Activated naive CD8-positive, alpha-beta T cell treated with anti-CD3 and anti-CD28 coated beads for 36 hours (primary cell): ENCODE measurements at places on chromosomes 7 and 10.

DNA sequence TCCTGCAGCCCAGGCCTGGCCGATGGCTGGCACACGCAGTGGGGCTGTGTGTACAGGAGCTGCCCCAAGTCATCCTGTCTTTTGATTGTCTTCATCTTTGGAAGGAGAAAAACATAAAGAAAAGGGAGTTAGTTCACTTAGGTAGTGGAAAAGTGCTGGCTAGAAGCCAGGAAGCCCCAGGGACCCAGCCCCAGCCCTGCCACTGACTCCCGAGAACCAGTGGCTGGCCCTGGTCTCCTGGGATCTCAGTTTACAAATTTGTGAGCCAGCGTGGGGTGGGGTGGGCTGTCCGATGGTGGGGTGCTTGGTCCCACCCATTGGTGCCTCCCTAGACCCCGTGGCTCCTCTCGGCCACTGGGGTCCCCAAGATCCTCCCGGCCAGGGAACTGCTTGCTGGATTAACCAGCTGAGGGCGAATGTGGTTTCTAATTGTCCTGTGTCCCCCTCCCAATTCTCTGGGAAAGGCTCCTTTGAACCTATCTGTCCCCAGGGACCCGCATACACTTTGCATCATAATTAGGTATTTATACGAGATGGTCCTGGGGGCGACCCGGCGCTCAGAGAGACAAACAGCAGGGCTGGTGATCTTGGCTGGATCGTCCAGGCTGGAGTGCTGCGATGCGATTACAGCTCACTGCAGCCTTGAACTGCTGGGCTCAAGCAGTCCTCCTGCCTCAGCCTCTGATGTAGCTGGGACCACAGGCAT, 16.3 kb upstream of the CHST12 start:
- no peak for DNase-seq
- H3K27me3 ChIP-seq: no peaks in the 10 kb centered on the region
- H3K27ac ChIP-seq: no peak overlapping the region
- no peak overlapping the region for H3K4me3 ChIP-seq

DNA sequence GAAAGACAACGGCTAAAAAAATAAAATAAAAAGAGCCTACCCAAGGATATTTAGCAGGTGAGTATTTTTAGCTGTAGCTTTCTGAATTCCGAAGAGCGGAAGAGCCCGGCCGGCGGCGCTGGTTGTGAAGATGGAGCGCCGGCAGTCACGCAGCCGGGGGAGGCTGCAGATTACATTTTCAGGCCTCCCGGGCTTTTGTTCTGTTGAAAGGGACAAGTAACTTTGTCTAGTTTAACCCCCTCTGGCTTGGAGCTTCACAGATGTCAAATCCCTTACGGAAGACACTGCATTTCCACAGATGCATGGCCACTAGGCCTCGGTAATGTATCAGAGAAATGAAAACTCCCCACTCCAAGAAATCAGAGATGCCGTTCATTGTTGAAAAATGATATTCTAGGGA, 497.6 kb upstream of the MKI67 start:
- H3K27ac ChIP-seq: no peak overlapping the region
- no peaks in the 10 kb centered on the region for H3K4me1 ChIP-seq
- no peak overlapping the region for H3K4me3 ChIP-seq
- no peaks in the 10 kb centered on the region for H3K36me3 ChIP-seq

GRCh38 chr7:28933846-28934320, 24.2 kb downstream of the TRIL start:
- H3K4me1 ChIP-seq: no peaks in the 10 kb centered on the region
- no peak overlapping the region for H3K4me3 ChIP-seq
- DNase-seq: no peak
- peaks cover 30% of the 10 kb centered on the region for H3K27me3 ChIP-seq
- H3K27ac ChIP-seq: no peak overlapping the region

DNA sequence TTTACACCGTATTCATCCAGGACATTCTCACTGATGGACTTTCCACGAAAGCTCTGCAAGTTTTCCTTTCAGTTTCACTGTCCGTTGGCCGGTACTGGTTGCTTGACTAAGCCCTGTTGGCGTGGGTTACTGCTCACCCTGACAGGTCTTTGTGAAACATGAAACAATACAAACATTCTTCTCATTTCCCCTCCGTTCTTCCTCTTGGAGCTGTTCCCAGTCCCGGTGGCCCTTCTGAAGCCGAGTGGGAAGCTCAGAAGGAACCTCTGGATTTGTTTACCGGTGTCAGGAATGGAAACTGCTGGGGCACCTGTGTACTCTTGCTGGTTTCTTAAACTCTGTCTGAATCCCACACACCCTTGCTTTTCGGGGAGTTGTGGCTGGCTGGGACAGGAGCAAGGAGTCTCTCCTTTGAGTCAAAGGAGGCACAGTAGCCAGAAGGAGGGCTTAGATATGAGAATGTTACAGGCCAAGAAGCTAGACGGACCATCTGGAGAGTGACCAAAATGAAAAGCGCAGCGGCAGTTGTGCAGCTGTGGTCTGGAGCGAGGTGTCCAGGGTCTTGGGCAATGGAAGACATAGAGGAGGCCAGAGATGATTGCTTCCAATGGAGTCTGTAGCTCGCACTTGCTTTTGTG, 45.7 kb downstream of the LYZL2 start:
- no peak overlapping the region for H3K27ac ChIP-seq
- DNase-seq: no peak
- peaks cover 10% of the 10 kb centered on the region for H3K27me3 ChIP-seq
- peaks cover 4% of the 10 kb centered on the region for H3K4me1 ChIP-seq

DNA sequence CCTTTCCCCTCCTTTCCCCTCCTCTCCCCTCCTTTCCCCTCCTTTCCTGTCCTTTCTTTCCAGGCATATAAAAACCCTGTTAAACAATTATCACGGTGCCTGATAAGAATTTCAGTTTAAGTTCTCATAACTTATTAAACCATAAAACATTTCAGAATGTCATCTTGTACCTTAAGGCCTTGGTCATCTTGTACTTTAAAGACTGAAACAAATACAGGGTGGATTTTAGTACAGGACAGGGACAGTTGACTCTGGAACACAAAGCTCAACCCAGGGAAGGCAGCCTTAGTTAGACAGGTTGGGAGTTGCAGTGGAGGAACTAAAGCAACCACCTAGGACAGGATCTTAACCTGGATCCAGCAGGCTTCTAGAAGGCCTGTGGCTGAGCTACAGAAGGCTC, 1.2 kb downstream of the AGR3 start:
- H3K36me3 ChIP-seq: no peaks in the 10 kb centered on the region
- H3K27ac ChIP-seq: no peak overlapping the region
- no peaks in the 10 kb centered on the region for H3K4me1 ChIP-seq
- DNase-seq: no peak

GRCh38 chr7:9782275-9782674, 1191.4 kb upstream of the PHF14 start:
- no peaks in the 10 kb centered on the region for H3K27me3 ChIP-seq
- H3K27ac ChIP-seq: no peak overlapping the region
- H3K36me3 ChIP-seq: no peaks in the 10 kb centered on the region
- no peaks in the 10 kb centered on the region for H3K4me1 ChIP-seq
- H3K4me3 ChIP-seq: no peak overlapping the region

DNA sequence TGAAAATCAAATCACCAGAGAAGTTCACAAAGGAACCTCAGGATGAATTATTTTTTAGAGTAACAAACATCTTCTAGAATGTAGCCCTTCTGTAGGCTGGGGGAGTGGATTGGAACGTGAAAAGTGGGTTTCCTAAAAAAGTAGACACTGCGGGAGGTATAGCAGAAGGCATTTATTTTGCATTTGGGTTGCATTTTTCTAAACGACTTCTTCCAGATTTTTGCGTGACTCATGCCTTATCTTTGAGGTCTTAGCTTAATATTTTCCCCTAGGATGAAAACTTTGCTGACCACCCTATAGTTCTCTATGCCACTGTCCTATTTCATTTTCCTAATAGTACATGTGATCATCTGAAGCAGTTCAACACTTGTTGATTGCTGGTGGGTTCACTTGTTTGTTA, 112.7 kb upstream of the JCAD start:
- H3K36me3 ChIP-seq: no peaks in the 10 kb centered on the region
- no peaks in the 10 kb centered on the region for H3K4me1 ChIP-seq
- no peak overlapping the region for H3K27ac ChIP-seq
- H3K4me3 ChIP-seq: no peak overlapping the region

- no peak for DNase-seq
- H3K4me3 ChIP-seq: no peak overlapping the region
- no peaks in the 10 kb centered on the region for H3K4me1 ChIP-seq
- H3K27ac ChIP-seq: no peak overlapping the region
- H3K27me3 ChIP-seq: no peaks in the 10 kb centered on the region
Measured at GRCh38 chr10:117427356-117427755, 52.1 kb upstream of the PDZD8 start.

DNA sequence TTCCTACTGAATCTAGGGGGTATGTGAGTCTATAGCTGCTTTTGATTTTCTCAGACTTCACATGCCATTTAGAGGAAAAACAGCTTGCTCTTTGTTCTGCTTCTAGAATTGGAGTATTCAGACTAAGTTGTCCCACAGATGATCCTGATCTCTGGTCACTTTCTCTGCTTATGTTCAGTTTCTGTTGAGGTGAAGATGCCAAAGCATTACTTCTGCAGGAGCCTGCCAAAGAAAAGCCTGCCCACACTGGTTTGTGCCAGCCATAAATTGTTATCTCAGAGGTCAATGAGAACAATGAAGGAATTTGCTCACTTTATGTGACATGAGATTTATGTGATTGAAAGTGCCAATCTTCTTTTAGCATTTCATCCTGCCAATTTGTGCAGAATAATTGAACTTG, 163.6 kb downstream of the CDK14 start:
- H3K27ac ChIP-seq: no peak overlapping the region
- H3K27me3 ChIP-seq: no peaks in the 10 kb centered on the region
- no peaks in the 10 kb centered on the region for H3K4me1 ChIP-seq
- no peaks in the 10 kb centered on the region for H3K36me3 ChIP-seq
- no peak overlapping the region for H3K4me3 ChIP-seq

GRCh38 chr10:27724287-27724686, 21.3 kb downstream of the MKX start:
- no peak overlapping the region for H3K4me3 ChIP-seq
- DNase-seq: no peak
- no peak overlapping the region for H3K27ac ChIP-seq
- peaks cover 56% of the 10 kb centered on the region for H3K27me3 ChIP-seq
- H3K36me3 ChIP-seq: no peaks in the 10 kb centered on the region

DNA sequence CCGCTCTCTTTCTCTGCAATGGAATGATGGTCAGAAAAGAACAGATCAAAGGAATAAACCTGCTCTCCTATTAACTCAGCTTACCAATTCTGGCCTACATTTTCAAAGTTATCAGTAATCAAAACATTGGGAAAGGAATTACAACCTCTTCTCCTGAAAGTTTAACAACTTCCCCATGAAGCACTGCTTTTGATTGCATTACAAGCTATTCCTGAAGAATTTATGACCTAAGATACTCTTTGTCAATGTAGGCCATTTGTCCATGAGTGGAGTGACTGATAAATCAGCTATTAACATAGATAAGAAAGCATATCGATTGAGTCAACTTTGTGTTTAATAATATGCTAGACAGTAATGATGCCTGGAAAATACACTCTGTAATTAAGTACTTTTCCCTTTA, 271.7 kb upstream of the C7orf33 start:
- H3K4me1 ChIP-seq: no peaks in the 10 kb centered on the region
- no peak overlapping the region for H3K27ac ChIP-seq
- H3K27me3 ChIP-seq: peaks cover 3% of the 10 kb centered on the region
- H3K4me3 ChIP-seq: no peak overlapping the region

- no peak overlapping the region for H3K27ac ChIP-seq
- H3K36me3 ChIP-seq: no peaks in the 10 kb centered on the region
- no peak overlapping the region for H3K4me3 ChIP-seq
- no peak for DNase-seq
- no peaks in the 10 kb centered on the region for H3K4me1 ChIP-seq
- H3K27me3 ChIP-seq: no peaks in the 10 kb centered on the region
Measured at GRCh38 chr7:78587443-78588044, 789.0 kb downstream of the PHTF2 start.

GRCh38 chr10:125984865-125985495, 88.6 kb downstream of the FANK1 start:
- no peak for DNase-seq
- H3K27me3 ChIP-seq: peaks cover 3% of the 10 kb centered on the region
- H3K27ac ChIP-seq: no peak overlapping the region
- no peak overlapping the region for H3K4me3 ChIP-seq
- no peaks in the 10 kb centered on the region for H3K4me1 ChIP-seq
- no peaks in the 10 kb centered on the region for H3K36me3 ChIP-seq
